ENCODE measurements at places on chromosomes 3 and 15.

DNA sequence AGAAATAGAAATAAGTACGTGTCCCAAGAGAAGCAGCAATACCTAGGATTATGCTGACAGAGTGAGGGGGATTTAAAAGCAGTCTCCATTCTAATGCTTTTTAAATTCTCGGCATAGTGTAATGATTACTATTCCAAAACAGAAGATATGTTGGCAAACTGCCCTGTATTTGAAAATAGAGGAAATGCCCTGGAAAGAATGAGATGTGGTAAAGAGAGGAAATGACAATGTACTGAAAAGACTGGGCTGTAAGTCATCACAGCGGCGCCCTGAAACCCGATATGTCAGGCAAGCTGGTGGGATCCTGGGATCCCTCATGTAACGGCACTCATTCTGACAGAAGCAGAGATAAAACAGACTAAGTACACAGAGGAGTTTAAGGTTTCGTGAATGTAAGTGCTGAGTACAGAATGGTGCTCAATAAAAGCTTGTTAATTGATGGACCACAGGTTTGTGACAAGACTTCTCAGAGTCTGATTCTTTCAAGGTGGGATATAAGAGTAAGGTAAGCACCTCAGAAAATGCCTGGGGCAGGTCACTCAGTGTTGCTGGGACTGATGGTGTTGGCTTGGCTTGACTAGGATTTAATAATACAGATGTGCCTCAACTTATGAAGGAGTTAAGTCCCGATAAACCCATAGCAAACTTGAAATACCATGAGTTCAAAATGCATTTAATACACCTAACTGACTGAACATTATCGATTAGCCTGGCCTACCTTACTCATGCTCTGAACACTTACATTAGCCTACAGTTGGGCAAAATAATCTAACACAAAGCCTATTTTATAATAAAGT, 91.4 kb downstream of the NFKBIZ start:
- DNase-seq = peak; percentile 26

DNA sequence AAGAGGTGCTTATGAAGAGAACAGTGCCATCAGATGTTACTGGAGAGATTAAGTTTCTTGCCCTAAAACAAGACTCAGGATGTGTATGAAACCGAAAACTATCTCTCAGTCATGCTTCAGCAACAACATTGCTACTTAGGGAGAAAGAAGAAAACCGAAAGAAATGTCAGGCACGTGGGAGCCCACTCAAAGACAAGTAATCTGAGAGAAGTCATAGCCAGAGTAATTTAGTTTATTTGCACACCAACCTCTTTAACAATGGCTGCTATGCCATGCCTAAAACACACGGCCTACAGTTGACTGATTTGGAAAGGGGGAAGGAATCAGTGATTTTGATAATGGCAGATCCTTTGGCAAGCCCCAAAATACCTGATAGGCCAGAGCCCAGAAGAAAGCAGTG, 162.9 kb downstream of the TIGIT start:
- no peak for DNase-seq

DNA sequence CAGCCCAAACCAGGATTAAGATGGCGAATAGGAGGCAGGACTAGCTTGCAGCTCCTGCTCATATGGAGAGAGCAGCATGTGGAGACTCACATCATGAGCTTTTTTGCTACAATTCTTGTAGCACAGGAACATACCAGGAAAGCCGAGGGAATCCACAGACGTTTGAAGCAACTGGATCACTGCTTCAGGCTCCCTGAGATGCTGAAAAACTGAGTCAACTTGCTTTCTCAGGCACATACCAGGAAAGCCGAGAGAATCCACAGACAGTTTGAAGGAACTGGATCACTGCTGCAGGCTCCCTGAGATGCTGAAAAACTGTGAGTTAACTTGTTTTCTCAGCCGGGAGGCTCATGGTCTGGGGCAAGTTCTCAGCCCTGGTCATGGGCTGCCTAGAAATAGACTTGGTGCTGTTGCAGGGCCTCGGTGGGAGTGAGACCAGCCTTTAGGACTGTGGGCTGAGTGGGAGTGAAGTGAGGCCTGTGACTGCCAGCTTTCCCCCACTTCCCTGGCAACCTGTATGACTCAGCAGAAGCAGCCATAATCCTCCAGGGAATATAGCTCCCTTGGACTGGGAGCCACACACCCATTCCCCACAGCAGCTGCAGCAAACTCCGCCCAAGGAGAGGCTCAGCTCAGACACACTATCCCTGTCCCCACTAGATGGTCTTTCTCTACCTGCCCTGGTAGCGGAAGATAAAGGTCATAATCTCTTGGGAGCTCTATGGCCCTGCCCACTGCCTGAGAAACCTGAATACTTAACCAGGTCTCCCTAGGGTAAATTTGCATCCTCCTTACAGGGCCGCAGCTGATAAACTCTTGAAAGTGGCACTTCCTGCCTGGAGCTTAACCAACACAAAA, 51.9 kb upstream of the PFN2 start:
- DNase-seq = no peak

DNA sequence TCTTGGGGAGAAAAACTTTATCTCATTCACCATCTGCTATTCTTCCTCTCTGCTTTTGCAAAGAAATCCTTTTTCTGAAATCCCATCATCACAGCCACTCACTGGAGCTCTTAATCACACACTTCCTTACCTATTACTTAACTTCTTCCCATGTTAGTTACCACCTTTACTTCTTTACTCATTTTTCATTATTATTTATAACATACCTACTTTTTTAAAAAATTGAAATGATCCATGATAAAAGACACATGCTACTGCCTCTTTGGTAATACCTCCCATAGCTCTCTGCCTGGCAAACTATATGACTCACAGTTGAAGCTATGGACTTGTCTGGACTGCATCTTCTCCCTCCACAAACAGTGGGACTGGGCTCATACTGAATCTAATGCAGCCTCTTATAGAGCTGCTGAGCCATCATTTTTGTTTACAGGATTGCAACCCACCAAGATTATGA, 150.3 kb downstream of the TNIK start:
- DNase-seq = no peak

DNA sequence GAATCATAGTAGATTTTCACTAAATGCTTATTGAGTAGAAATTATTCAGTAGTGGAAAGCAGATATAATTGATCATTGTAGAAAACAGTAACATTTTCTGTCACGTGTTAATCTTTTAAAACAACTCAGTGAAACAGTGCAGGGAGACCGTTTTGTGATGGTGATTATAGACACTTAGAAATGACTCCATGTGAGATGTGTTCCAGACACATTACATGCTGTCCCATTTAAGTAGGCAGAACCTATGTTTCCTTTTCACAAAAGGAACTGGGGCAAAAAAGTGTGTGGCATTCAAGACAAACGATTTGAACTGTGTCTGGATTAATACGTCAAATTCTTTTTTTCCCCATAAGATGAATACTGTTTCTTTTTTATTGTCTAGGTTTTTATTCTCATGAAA, 126.5 kb downstream of the TCF12 start:
- DNase-seq = no peak

- no peak for DNase-seq
Observed at GRCh38 chr3:19216669-19217337, 68.5 kb downstream of the KCNH8 start.

DNA sequence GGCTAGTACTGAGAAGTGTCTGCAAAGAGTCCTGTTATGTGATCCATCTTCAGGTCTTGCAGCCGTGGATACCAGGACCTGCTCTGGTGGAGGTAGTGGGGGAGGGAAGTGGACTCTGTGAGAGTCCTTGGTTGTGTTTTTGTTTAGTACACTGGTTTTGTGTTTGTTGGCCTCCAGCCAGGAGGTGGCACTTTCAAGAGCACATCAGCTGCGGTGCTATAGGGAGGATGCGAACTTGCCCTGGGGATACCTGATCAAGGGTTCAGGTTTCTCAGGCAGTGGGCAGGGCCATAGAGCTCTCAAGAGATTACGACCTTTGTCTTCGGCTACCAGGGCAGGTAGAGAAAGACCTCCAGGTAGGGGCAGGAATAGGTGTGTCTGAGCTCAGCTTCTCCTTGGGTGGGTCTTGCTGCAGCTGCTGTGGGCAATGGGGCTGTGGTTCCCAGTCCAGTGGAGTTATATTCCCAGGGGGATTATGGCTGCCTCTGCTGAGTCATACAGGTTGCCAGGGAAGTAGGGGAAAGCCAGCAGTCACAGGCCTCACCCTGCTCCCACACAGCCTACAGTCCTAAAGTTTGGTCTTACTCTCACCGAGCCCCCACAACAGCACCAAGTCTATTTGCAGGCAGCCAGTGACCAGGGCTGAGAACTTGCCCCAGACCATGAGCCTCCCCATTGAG, 132.8 kb upstream of the NPHP3 start:
- no peak for DNase-seq

- no peak for DNase-seq
Observed at GRCh38 chr3:109336291-109336861, 970 bp downstream of the DPPA4 start.

DNA sequence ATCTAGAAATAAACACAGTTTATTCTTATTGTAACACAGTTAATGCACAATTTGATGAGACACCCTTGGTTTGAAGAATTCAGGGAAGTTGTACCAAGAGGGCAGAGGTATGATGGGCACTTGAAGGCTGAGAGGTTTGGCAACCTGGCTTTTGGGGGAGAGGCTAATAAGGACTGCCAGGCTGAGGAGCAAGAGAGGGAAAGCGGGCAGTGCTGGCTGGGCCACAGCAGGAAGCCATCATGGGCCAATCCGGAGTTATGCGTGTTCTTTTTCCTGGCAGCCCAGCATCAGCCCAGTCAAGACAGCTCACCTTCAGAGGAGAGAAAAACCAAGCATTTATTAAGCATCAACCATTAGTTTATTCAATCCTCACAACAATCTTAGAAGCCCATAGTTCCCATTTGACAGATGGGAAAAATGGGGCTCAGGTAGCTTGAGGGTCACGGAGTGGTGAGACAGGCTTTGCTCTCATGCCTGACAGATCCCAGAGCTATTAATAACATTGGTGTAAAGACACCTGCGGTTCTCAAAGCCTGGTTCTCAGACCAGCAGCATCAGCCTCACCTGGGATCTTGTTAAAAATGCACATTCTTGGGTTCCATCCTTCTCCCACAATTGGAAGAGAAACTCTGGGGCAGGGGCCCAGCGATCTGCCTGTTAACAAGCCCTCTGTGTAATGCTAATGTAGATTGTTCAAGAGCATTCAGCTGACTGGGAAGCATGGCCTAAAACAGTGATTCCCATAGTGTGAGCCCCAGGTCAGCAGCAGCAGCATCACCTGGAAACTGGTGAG, 183.7 kb downstream of the NTRK3 start:
- DNase-seq = no peak

- DNase-seq = no peak
Observed at GRCh38 chr3:111761309-111761795, 97.7 kb upstream of the PHLDB2 start.

- no peak for DNase-seq
Observed at GRCh38 chr3:195263193-195263924, 7.6 kb downstream of the XXYLT1 start.

- no peak for DNase-seq
Observed at GRCh38 chr15:47820747-47821319, 103.5 kb downstream of the SEMA6D start.

DNA sequence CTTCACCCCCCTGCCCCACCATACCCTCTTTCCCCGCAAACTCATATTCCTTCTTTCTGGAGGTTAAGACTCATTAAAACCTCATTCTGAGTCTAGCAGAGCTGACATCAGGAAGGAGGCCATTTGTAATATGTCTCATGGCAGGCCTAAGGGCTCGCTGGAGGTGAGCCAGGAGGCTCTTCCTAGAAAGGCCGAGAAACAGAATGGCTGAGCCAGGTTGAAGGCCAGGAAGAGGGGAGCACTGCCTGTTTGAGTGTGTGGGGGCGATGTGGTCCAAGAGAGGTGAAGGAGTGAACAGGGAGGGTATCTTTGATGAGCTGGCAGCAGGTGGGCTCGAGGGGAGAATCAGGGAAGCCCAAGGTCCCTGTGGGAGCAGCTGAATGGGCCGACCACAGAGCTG, 317.3 kb downstream of the TLE3 start:
- DNase-seq = no peak

GRCh38 chr15:94834494-94834893, 603.1 kb downstream of the MCTP2 start:
- no peak for DNase-seq

GRCh38 chr15:47442371-47442770, 274.9 kb upstream of the SEMA6D start:
- DNase-seq = no peak

GRCh38 chr3:157093096-157093495, 66.9 kb downstream of the CCNL1 start:
- DNase-seq = no peak

- DNase-seq = no peak
Observed at GRCh38 chr3:9123840-9124239, 125.6 kb downstream of the SRGAP3 start.

GRCh38 chr3:155748611-155749365, 3.9 kb upstream of the PLCH1 start:
- DNase-seq = no peak

- no peak for DNase-seq
Observed at GRCh38 chr15:74242441-74243185, 6.5 kb downstream of the CCDC33 start.

GRCh38 chr3:74331711-74332110, 282.7 kb downstream of the CNTN3 start:
- DNase-seq = no peak

- no peak for DNase-seq
Observed at GRCh38 chr15:65060641-65061397, 7.0 kb downstream of the RASL12 start.

DNA sequence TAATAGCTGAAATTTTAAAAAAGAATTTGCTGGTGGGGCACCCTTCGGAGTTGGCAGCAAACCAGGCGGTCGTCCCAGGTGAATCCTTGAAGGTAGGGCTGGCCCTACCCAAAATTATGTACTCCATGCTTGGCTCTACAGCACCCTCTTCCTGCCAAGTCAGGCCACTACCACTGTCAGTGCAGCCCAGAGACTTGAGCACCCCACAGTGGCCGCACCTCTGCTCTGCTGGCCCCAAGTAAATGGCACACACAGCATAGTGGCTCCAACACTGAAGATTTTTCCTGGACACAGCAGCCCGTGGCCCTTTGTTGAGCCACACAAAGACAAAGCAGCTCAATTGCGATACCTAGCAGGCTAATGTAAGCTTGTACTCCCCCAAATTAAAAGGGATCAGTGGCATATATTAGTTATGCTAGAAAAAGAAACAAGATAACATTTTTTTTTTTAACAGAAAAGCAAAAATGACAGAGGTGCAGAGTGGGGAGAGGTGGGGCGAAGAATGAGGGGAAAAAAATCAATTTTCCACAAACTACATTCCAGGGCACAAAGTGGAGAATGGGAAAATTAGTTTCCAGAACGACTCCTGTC, 250.5 kb downstream of the UACA start:
- peak; percentile 34 for DNase-seq

DNA sequence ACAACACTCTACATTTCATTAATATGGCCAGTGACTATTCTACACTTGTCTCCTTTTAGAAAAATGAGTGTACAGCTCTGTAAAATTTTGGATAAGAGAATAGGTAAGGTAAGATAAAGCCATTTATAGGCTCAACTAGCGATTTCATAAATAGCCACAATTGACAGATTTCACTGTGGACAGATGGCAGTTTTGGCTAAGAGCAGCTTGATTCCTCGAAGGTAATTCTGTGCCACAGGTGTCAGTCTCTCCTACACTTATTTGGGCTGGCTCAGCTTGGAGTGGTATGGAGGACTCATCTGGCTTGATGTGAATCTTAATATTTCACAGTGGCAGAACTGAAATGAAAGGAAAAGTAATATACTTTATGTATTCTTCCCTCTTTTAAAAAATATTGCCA, 536.7 kb upstream of the TBL1XR1 start:
- DNase-seq = no peak
